ENCODE measurements at places on chromosomes 7 and 10. TPM values are rescaled to one million over a fixed set of nuclear protein-coding genes. Genes with fewer than 3 reads are reported as not detected.

The HOXA6 gene
- total RNA-seq: 4.3 TPM

The MRC1 gene
- 71.7 TPM for total RNA-seq

The HNRNPH3 gene
- 54.6 TPM for total RNA-seq

DNA sequence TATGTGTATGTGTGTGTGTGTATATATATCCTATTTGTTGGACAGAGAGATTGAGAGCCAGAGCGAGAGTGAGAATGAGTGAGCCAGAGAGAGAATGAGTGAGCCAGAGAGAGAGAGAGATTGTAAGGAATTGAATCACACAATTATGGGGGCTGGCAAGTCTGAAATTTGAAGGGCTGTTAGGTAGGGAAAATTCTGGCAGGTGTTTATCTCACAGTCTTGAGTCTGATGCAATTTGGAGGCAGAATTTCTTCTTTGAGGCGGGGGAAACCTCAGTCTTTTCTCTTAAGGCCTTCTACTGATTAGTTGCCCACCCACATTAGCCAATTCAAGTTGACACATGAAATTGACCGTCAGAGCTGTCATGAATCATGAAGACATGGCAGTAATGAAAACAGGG is 41.0 kb upstream of the WASL start:
- H3K27ac ChIP-seq: no peak overlapping the region
- no peak for DNase-seq
- no peaks in the 10 kb centered on the region for H3K36me3 ChIP-seq

DNA sequence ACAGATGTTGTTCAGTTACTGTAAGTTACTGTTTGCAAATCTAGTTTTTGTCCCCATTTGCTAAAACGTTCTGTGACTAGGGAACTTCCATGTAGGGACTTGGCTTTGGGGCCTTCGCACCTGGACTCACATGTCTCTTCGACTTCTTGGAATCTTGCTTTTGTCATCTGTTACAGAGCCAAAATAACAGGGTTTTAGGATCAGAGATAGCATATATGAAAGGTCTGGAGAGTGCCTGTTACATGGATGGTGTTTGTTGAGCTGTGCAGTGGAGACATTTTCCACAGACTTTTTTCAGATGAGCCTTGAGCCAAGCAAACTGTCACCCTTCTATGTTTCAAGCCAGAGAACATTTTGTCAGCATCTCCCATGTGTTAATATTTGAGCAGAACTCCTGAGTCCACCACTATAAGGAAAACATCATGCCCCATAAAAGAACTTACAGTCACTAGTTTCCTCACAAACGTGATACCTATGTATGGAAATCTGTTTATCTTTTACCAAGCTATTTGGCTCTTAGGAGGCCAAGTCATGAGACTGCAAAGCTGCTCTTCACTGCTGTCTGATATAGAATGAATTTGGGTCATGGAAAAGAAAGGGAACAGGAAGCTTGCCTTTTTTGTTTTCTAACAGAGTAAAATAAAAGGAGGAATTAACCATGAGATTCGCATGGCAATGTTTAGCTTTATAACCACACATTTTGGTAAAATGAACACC is 818.6 kb upstream of the IGFBP3 start:
- H3K4me1 ChIP-seq: peaks cover 15% of the 10 kb centered on the region
- H3K4me3 ChIP-seq: no peak overlapping the region
- H3K36me3 ChIP-seq: no peaks in the 10 kb centered on the region
- peak overlapping the region; percentile 44 for H3K27ac ChIP-seq

GRCh38 chr7:73517241-73517995 is 4.7 kb downstream of the BAZ1B start:
- H3K27ac ChIP-seq: no peak overlapping the region
- DNase-seq: no peak
- H3K27me3 ChIP-seq: no peaks in the 10 kb centered on the region
- no peaks in the 10 kb centered on the region for H3K36me3 ChIP-seq
- peaks cover 64% of the 10 kb centered on the region for H3K4me1 ChIP-seq
- no peak overlapping the region for H3K4me3 ChIP-seq

GRCh38 chr7:29596593-29597178 is 33.1 kb downstream of the PRR15 start:
- H3K27me3 ChIP-seq: no peaks in the 10 kb centered on the region
- DNase-seq: no peak
- H3K27ac ChIP-seq: no peak overlapping the region
- H3K4me1 ChIP-seq: no peaks in the 10 kb centered on the region
- no peaks in the 10 kb centered on the region for H3K36me3 ChIP-seq

GRCh38 chr7:115654384-115655214 is 376.0 kb downstream of the TFEC start:
- H3K36me3 ChIP-seq: no peaks in the 10 kb centered on the region
- no peaks in the 10 kb centered on the region for H3K4me1 ChIP-seq
- no peak for DNase-seq
- no peak overlapping the region for H3K27ac ChIP-seq

GRCh38 chr10:25498645-25499044 is 323.8 kb downstream of the GPR158 start:
- DNase-seq: no peak
- H3K36me3 ChIP-seq: no peaks in the 10 kb centered on the region
- H3K27me3 ChIP-seq: no peaks in the 10 kb centered on the region
- H3K27ac ChIP-seq: no peak overlapping the region
- H3K4me1 ChIP-seq: no peaks in the 10 kb centered on the region
- no peak overlapping the region for H3K4me3 ChIP-seq

DNA sequence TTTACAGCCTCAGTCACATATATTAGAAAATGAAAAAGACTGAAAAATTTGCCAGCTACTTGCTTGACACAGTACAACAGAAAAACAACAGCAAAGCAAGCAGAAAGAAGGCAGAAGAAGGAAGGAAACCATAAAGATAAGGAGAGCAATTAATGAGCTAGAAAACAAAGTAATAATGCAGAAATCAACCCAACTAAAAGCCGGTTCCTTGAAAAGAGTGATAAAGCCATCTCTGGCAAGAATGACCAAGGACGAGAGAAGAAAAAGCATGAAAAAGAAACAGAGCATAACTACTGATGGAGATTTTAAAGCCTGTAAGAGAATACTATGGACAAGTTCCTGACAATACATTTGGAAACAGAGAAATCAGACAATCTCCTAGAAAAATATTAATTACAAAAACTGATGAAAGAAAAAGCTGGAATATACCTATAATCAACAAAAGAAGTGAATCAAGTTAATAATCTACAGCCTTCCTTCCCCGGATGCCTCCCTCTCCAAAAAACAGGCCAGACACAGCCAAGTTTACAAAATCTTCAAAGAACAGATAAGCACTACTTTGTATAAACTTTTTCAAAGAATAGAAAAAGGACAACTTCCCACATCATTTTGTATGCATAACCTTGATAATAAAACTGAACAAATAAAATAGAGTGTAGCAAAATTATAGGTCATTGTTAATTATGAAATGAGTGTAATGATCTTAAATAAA is 204.0 kb downstream of the BAMBI start:
- DNase-seq: no peak
- H3K4me1 ChIP-seq: peaks cover 15% of the 10 kb centered on the region
- H3K27ac ChIP-seq: no peak overlapping the region
- H3K36me3 ChIP-seq: no peaks in the 10 kb centered on the region

All from sigmoid colon (tissue), 7 donors.